ENCODE measurements at places on chromosomes 12 and 14. TPM values are rescaled to one million over a fixed set of nuclear protein-coding genes. Genes with fewer than 3 reads are reported as not detected.

Gene SGPP1
- 24.0 TPM for total RNA-seq

Gene IQSEC3
- not detected for total RNA-seq

Gene RDH12
- total RNA-seq, result 0.35 TPM

Gene MYF6
- not detected for total RNA-seq

Gene GLIPR1L1
- total RNA-seq, result not detected

Gene CDC42BPB
- total RNA-seq, result 45.0 TPM

Gene WNT1
- total RNA-seq, result not detected

Gene PPHLN1
- 94.9 TPM for total RNA-seq
